Effector memory CD4-positive, alpha-beta T cell (primary cell): ENCODE measurements at places on chromosomes 7 and 10.

GRCh38 chr7:26533217-26533616 is 241.6 kb downstream of the SNX10 start:
- DNase-seq: no peak

- DNase-seq: no peak
Measured at GRCh38 chr10:80453056-80453841, 861 bp upstream of the TSPAN14 start.

- DNase-seq: no peak
Measured at GRCh38 chr10:129104266-129105045, 362.6 kb upstream of the MGMT start.

DNA sequence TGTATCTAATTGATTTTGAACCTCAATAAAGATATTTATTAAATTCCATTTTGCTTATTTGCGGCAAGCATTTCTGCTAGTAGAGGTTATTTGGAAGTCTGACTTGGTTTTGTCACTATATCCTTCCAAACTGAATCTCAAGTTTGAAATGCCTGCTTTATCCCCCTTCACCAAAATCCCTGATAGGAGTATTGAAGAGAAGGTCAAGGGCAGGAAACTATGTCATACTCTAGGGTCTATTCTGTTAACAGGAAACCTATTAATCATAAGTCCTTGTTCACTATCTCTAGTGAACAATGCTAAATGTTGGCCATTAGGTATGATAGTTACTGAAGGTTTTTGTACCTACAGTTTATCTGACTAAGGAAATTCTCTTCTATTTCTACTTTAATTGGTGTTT is 11.5 kb downstream of the GNAT3 start:
- DNase-seq: no peak

GRCh38 chr7:83162402-83163256 is at the start of gene PCLO:
TSS of gene PCLO (minus strand) at chr7:83162884. CDS start at chr7:83162592, 292 bp downstream.
- DNase-seq: no peak

DNA sequence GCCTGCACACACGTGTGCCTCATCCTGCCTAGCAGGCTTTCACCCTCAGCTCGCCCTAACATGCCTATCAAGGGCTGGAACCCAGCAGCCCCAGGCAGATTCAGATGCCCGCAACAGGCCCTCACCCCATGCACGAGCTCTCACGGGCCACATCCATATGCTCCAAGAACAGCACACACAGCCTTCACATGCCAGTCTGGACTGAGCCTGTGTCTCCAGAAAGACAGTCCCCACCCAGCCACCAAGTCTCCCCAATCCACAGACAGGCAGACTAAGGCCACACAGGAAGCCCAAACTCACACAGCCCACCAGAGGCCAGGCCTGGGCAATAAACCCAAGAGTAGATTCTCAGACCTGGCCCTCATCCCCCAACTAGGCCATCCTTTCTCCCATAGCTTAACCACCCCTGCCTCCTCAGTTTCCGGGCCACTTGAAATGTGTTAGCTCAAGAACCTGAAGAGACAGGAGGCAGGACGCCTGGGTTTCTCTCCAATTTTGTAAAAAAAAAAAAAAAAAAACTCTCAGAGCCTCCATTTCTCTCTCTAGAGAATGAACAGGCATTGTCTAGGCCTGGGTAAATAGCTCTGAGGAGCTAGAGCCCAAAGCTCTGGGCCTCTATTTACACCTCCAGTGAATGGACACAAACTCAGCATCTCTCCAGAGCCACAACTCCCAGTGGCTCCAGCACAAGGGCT is 6.8 kb downstream of the LDB1 start:
- no peak for DNase-seq

DNA sequence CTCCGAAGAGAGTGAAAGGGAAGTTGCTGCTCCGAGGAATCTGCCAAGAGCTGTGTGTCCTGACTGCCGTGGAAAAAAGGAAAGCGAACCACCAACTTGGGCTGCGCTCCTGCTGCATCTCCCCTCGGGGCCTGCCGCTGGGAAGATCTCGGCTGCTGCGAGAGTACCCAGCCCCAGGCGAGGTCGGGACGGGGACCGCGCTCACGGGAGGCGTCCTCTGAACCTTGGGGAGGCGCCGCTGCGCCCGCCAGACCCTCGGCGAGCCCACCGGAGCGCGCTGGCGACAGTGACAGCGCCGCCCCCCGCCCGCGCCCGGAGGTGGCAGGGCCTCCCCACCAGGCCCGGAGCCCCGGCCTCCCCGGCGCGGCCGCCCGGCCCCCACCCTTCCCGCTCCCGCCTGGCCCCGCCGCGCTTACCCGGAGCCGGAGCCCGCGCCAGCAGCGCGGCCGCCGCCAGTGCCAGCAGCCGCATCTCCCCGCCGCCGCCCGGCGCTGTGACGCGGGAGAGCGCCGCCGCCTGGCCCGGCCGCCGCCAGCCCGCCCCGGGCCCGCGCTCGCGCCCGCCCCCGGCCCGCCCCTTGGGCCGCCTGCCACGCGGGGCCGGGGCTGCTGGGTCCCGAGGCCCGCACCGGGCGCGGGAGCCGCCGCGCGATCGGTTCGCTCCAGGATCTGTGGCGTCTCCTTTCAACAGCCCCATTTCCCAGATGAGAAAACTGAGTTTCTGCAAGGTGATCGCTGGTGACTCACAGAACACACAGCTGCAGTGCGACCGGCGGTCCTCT is at the start of gene VSTM4:
Gene VSTM4 (minus strand): TSS at position 508 of the 781 bp plus-strand sequence. CDS start 37 bp downstream, at position 471.
- no peak for DNase-seq

- no peak for DNase-seq
Measured at GRCh38 chr10:94439275-94439861, 37.0 kb downstream of the TBC1D12 start.

- DNase-seq: no peak
Measured at GRCh38 chr7:56287429-56288138, 171.4 kb upstream of the NUPR2 start.

DNA sequence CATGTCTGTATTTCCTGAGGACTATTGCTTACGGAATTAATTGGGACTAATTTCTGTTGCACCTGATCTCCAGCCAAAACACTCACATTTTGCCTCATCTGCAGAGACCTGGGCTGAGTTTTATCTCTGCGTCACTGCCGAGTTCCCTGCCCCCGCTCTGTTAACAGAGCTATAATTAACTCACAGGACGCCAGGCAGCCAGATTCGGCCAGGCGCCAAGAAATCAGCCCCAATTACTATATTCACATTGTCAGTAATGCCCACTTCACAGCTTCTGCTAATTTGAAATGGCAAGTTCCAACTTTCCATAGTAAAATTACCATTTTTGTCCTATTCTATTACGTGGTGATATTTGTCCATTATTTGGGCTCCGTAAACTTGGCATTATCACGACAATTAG is 130.5 kb downstream of the CUX1 start:
- DNase-seq: no peak

- no peak for DNase-seq
Measured at GRCh38 chr10:22690614-22691431, 23.6 kb downstream of the PIP4K2A start.

GRCh38 chr10:3154666-3155065 is 17.9 kb downstream of the PITRM1 start:
- no peak for DNase-seq

GRCh38 chr7:99369767-99370391 is 4.7 kb upstream of the ARPC1B start:
- no peak for DNase-seq

DNA sequence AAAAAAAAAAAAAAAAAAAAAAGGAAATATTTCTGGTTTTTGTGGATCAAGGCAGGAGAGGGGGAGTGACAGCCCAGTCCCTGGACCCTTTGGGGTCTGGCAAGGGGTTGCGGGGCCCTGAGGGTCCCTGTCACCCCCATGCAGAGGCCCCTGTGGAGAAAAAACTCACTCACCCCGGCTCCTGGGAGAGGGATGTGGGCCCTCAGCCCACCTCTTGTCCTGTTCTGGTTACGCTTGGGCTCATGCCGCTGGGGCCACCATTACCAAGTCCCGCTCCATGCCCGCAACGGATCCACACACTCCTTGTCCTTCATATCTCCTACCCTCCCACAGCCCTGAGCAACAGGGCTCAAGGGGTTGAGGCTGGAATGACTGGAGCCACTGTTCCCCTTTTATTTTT is 1.0 kb upstream of the TMEM184A start:
- DNase-seq: no peak

- no peak for DNase-seq
Measured at GRCh38 chr10:77965294-77965693, 38.7 kb upstream of the DLG5 start.

- DNase-seq: no peak
Measured at GRCh38 chr7:51121931-51122425, 194.6 kb downstream of the COBL start.

DNA sequence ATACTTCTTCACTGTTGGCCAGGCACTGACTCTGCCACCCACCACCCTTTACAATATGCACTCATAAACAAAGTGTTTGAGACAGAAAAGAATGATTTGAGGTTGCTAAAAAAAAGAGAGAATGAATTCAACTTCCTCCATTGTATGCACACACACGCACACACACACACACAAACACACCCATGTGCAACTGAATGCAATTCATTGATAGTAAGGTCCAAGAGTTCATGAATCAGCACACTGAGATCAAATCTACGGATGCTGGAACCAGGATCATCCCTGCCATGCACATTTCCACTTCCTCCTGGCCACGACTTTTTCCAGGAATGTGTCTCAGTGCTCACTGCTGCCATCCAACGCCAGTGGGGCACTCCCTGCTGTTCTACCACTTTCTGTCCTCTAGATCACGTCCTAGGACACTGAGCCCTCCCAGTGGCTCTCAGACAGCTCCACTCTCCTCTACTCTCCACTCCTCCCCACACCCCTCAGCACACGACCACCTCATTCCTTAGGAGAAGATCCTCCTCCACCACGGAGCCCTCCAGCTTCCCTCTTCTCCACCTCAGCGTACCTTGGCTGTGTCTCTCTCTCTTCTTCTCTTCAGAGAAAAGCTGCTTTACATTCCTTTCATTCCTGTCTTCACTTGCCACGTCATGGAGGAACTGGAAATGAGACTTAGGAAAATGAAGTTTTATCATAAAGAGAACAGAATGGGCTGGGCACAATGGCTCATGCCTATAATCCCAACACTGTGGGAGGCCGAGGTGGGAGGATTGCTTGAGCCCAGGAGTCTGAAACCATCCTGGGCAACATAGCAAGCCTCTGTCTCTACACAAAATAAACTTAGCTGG is 12.0 kb upstream of the TMEM213 start:
- no peak for DNase-seq

DNA sequence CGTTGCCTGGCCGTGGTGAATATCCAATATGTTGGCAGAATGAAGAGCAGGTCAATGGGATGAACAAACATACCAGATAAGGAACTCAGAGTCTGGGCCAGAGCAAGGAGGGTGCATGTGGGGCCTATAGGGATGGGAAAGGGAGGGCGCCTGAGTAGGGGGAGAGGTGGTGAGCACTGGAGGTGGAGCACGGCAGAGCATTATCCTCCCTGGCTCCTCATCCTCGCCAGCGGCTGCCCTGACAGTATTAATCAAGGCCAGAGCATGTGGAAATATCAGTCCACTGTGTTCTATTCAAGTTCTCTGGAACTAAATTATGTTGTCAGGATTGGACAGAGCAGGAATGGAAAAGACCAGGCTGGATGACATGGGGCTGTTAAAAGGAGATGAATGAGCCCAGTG is 254.8 kb upstream of the ZMIZ1 start:
- DNase-seq: no peak

- DNase-seq: no peak
Measured at GRCh38 chr10:116947841-116948529, 57.0 kb downstream of the SHTN1 start.

DNA sequence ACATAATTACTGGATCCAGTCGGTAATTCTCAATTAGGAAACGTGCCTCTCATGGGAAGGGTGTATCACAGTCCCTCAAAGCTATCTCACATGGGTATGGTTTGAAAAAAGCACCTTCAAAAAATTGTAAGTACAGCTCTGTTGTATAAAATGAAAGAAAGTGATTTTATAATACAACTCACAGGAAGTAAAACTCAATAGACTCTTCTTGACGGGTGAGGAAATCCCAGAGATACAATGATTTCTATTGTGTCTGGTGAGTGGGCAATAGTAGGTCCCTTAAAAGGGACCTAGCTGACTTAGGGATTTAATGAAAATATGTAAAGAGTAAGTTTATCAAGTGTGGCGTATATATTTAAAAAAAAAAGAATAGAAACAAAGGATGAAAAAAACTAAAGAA is 27.0 kb downstream of the TASOR2 start:
- no peak for DNase-seq

DNA sequence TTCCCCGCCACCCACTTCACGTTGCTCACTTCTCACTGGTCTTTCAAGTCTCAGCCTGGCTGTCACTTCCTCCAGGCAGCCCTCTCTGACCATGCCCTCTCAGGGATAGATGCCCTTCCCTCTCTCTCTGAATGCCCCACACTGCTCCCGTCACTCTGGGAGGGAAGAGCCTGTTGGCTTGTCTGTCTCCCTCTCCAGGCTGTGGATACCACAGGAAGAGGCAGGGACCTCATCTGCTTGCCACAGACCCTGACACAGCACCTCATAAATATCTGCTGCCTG is 93.1 kb downstream of the OAT start:
- DNase-seq: no peak

DNA sequence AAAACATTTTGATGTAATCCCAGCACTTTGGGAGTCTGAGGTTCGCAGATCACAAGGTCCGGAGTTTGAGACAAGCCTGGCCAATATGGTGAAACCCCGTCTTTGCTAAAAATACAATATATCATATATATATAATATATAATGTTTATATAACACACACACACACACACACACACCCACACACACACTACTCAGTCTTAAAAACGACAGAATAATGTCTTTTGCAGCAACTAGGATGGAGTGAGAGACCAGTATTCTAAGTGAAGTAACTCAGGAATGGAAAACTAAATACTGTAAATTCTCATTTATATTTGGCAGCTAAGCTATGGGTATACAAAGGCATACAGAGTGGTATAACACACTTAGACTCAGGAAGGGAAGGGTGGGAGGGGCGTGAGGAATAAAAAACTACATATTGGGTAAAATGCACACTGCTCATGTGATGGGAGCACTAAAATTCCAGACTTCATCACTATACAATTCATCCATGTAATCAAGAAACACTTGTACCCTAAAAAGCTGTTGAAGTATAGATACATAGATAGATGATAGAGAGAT is 231.2 kb upstream of the SEMA3A start:
- no peak for DNase-seq

GRCh38 chr10:37948210-37948609 is 28.2 kb downstream of the ZNF25 start:
- no peak for DNase-seq

DNA sequence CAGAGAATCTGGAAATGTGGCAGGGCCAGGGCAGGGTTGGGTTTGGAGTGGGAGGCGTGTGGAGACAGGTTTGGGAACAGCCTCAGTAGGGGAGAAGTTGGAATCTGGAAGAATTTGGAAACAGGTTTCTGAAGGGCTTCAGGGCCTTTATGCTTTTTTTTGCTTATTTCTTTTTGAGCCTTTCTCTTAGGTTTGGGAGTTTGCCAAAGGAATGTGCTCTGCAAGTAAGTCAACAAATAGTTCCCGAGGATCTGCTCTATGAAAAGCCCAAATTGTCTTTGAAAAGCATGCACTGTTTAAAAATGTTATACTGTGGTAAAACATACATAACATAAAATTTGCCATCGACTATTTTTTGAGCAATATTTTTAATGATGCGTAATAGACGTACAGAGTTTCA is 86.7 kb upstream of the ADRB1 start:
- DNase-seq: no peak

GRCh38 chr10:61845950-61846268 is 55.6 kb upstream of the ARID5B start:
- no peak for DNase-seq

- DNase-seq: no peak
Measured at GRCh38 chr10:51744235-51745000, 45.0 kb upstream of the CSTF2T start.
